ENCODE measurements at places on chromosomes 13 and 19.
A peak's percentile ranks its signal among the peaks of the same experiment; 100 is the strongest.

- DNase-seq = no peak
Observed at GRCh38 chr13:111572956-111573761, 252.7 kb downstream of the TEX29 start.

DNA sequence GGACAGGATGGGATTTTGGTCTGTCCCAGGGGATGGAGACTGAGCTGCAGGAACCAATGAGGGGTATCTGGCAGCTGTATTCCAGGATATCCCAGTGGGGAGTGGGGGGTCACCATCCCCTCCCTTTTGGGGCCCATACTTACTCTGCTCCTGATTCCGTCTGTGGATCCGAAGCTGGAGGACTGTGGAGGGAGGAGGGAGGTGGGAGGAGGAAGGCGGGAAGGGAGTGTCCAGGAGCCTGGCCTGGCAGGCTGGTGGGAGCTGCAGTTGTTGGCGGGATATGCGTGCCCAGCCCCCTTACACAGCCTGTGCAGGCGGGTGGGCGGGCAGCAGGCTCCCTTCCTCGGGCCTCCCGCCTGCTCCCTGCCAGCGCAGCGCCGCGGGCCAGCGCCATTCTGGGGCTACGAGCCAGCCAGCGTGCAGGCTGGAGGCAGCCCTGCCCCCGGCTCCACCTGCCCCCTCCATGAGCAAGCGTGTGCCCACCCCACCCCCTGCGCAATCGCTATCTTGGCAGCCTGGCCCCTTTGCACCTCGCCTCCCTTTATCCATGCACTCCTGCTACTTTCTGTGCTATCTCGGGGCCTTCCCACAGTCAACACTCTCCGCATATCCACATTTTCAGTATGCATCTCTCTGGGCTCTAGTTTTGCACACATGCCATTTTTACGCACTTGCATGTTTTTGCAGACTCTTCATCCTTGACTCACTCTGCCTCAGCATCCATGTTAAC is 2.8 kb downstream of the MAMSTR start:
- DNase-seq = peak; percentile 96

DNA sequence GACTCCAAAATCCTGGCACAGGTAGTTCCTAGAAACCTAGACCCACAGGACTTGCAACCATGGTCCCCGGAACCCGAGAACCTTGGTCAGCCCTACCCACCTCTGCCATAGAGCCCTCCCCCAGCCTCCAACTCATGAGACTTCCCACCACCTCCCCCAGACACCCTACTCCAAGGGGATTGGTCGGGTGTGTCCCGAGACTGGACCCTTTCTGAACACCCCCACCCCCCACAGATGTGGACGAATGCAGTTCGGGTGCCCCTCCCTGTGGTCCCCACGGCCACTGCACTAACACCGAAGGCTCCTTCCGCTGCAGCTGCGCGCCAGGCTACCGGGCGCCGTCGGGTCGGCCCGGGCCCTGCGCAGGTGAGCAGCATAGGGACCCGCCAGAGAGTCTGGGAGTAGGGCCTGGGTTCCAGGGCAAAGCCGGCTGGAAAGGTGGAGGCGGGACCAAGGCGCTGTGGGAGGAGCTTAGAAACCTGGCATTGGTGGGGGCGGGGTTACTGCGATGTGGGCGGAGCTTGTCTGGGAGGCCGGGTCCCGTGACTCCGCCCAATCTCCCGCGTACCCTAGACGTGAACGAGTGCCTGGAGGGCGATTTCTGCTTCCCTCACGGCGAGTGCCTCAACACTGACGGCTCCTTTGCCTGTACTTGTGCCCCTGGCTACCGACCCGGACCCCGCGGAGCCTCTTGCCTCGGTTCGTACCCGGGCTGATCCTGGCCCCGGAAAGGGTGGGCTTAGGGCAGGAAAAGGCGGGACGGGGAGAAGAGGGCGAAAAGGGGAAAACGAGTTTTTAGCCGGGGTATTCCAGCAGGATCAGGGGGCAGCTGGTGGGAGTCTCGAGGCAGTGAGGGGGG is 11.9 kb downstream of the LTBP4 start:
- DNase-seq = peak; percentile 70

- DNase-seq = no peak
Observed at GRCh38 chr13:109272595-109273325, 513.6 kb downstream of the IRS2 start.

DNA sequence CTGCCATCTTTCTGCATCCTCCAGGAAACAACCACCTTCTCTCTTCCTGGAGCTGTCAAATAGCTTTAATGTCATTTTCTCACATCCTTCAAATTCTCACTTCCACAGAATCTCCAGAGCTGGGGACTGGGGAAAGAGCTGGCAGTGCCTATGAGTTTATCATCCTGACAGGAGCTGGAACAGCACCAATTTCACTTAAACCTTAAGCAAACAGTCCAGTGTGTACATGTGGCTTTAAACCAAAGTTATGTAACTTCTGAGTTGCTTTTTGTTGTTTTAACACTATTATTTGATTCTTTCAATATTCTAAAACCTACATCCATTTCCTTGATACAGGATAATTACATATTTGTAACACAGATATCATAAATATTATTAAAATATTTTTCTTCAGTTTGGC is 331.5 kb upstream of the ARGLU1 start:
- DNase-seq = no peak

DNA sequence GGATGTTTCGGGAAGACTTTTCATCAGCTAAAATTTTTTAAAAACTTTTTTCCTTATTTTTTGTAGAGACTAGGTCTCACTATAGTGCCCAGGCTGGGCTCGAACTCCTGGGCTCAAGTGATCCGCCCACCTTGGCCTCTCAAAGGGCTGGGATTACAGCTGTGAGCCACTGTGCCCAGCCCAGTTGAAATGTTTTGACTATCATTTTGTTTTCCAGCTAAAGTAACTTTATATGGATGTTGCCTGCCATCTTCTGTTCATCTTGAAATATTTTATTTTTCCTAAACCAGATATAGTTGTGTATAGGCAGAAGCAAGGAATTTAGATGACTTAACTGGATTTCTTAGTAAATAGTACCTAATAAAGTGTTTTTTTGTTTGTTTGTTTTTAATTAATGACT is 7.0 kb downstream of the CAB39L start:
- DNase-seq = peak; percentile 46

GRCh38 chr13:30224732-30225131 is 82.6 kb downstream of the KATNAL1 start:
- no peak for DNase-seq

GRCh38 chr19:31054430-31054829 is 294.8 kb downstream of the TSHZ3 start:
- DNase-seq = peak; percentile 44

GRCh38 chr19:682678-683320 is 6.6 kb downstream of the FSTL3 start:
- DNase-seq = no peak

DNA sequence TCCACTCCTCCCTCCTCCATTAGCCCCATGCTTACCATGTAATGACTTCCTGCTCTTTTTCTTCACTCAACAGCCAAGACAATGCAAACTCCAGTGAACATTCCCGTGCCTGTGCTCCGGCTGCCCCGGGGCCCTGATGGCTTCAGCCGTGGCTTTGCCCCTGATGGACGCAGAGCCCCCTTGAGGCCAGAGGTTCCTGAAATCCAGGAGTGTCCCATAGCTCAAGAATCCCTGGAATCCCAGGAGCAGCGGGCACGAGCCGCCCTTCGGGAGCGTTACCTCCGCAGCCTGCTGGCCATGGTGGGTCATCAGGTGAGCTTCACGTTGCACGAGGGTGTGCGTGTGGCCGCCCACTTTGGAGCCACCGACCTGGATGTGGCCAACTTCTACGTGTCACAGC is 2.9 kb upstream of the PPP1R37 start:
- DNase-seq = no peak

DNA sequence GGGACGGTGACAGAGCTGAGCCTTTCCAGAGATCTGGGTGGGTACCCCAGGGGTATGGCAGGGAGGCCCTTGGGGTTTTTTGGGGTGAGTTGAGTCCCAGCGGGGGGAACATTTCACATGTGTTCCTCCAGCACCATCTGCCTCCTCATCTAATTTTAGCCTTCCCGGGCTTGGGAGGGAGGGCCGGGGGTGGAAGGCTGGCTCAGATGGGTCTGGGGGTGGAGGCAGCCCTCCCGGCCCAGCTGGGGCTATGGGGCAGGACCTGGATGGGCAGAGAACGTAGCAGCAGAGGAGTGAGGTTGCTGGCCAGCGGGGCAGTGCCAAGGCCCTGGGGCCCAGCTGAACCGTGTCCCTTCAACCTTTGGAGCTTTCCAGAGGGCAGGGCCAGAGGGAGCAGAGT is 23.5 kb downstream of the ADGRL1 start:
- no peak for DNase-seq

DNA sequence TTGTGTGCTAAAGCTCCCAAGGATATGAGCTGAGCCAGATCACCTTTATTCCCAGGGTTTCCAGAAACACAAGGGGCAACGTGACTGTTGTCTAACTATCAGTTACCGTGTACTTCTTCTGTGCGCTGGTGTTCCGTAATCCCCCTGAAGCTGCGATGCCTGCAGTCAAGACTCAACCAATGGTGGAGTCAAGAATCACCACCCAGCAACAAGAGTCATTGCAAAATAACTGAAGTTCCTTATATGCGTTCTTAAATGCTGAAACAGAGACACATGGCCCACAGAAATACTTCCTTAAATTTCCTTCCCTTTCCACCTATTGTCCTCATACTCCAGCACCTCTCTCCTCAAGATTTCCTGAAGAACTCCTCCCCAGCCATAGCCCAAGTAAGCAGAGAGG is 200.2 kb downstream of the KATNAL1 start:
- DNase-seq = no peak

- no peak for DNase-seq
Observed at GRCh38 chr13:39047560-39047959, 9.3 kb downstream of the NHLRC3 start.

GRCh38 chr13:110492679-110493593 is 68.6 kb downstream of the RAB20 start:
- no peak for DNase-seq

DNA sequence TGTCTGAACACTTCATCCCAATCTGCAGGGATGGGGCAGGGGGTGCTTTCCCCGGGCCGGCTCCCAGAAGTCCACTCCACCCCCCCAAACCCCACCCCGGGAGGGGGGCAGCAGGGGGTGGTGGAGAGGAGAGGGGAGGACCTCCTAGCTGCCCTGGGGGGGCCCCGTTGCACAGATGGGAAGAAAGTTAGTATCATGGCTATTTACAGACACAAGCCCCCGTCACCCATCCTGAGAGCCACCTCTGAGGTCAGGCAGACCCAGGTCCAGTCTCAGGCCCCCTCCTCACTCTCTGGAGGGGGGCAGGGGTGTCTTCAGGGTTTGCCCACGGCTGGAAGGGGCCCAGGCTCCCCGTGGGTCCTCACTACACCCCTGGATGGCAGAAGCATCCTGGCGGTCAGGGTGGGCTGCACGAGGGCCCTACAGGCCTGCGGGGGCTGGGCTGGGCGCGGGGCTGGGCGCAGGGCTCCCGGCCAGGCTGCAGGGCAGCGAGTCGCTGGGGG is 5.8 kb upstream of the REXO1 start:
- no peak for DNase-seq

GRCh38 chr13:87536499-87536898 is 134.7 kb upstream of the SLITRK5 start:
- DNase-seq = no peak

GRCh38 chr13:29423050-29423449 is 172.4 kb downstream of the SLC7A1 start:
- DNase-seq = no peak

- no peak for DNase-seq
Observed at GRCh38 chr19:41123716-41124294, 9.6 kb downstream of the CYP2F1 start.

GRCh38 chr19:43618921-43619261 is 538 bp downstream of the ZNF428 start:
- no peak for DNase-seq

DNA sequence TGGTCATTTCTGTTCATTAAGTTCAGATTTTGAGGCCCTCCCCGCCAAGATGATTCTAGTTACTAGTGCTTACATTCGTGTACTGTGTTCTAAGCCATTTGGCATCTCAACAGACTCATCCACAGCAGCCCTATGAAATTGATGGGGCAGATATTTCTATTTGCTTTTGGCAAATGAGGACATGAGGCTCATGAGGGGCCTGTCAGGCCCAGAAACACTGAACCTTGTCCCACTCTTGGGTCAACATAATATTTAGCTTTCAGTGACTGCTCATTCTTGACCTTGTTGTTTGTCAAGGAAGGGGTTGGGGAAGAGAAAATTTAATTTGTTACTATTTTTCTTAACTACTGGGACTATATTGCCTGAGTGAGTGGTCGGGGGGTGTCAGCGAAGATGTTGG is 92.3 kb upstream of the RNF113B start:
- DNase-seq = no peak

DNA sequence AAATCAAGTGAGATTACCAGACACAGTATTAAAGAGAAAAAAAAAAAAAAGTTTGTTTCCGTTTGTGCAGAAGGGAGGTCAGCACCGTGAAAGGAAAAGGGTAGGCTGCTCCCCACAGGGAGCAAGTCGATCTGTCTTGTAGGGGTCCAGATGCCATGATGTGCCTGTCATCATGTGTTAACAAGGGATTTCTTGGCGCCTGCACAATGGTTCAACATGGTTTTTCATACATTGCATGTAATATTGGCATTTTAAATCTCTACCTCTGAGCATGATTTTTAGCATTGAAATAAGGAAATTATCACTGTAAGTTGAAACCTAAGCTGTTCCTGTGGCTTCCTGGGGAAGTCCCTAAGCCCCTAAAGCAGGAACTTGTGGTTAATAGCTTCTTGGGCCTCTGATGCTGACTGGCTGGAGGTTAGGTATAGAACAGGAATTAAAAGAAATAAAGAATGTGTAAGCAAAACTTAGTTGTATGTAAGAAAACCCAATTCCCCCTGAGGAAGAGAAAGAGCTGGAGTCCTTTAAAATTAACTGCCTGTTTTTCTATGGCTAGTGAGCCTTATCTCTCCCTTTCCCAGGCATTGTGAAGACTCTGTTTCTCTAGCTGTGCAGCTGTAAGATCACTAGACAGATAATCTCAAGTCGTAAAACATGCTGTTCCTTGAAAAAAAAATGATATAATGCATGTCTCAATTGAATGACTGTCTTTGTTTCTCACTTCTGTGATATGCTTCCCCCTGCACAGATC is 7.4 kb upstream of the FCGBP start:
- DNase-seq = peak; percentile 28

DNA sequence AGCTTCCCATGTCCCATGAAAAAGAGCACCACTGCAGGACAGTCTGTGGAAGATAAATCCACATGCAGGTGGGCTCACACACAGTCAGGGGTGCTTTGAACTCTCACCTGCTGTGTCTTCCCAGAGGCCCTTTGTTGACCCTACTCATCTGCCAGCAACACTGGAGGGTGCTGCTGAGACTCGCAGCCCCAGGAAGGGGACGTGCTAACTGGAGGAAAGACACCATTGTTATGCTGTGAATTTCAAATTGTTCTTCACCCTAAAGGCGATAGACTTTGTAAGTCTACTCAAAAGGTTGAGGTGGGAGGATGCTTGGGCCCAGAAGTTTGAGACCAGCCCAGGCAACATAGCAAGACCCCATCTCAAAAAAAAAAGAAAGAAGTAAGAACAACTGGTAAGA is 107.3 kb upstream of the SERP2 start:
- DNase-seq = no peak

GRCh38 chr13:98157609-98158008 is 14.7 kb downstream of the FARP1 start:
- DNase-seq = no peak

Data from right hindlimb (tissue), 1 donor.